Cortex of kidney (tissue), 1 donor: ENCODE measurements at places on chromosomes 4 and X.

- DNase-seq = no peak
These were observed 670 bp downstream of the PAPSS1 start for GRCh38 chr4:107719207-107719921.

GRCh38 chrX:132369617-132370326 is 119.1 kb downstream of the MBNL3 start:
- DNase-seq = no peak

DNA sequence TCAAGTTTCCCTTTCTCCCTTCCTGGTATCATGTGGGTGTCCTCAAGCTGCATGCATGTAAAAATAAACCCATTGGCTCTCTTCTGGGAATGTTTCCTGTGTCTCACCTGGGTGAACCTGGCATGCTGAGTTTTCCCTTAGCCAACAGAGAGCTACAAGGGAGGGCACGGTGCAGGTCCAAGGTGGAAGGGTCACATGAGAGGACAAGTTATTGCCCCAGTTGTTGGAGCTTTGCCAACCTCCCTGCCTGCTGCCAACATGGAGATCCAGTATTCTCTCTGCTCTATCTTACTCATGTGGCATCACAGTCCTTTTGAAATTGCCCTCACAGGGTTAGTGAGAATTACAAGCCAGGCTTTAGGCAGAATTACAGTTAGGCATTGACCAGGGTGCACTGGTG is 196.1 kb upstream of the GYPA start:
- no peak for DNase-seq

- DNase-seq = no peak
These were observed 11.8 kb upstream of the KLHL8 start for GRCh38 chr4:87232216-87232615.

- DNase-seq = no peak
These were observed 433.7 kb upstream of the AMOT start for GRCh38 chrX:113274345-113274744.

- DNase-seq = no peak
These were observed 53.9 kb downstream of the NBDY start for GRCh38 chrX:56782791-56783449.

- no peak for DNase-seq
These were observed 97.9 kb downstream of the NR3C2 start for GRCh38 chr4:148344352-148344751.

GRCh38 chr4:73661646-73662119 is 41.4 kb upstream of the RASSF6 start:
- DNase-seq = no peak

DNA sequence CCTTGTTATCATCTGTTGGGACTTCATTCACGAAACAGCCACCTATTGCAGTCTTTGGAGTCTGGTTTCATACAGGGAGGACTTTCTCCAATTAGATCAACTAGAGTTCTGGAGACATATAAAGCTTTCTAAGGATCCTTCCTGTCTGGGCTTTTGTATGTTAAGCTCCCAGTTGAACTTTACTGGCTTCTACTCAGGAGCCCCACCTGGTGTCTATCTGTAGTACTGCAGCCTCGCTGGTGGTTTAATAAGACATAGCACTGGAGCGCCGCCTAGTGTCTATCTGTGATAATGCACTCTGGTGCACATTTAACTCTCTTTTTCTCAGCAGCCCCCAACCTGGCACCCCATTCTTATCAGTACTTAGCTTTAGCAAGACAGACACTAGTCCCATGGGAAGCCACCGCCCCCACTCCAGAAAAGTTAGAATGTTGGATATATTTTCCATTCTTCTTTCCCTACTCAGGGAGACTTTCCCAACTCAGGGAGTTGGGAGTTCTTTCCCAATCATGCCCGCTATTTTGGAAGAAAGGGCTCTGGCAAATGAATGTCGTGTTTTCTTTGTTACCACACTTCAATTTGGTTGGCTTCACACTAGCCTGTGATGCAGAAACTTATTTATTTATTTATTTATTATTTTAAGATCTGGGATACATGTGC is 36.9 kb upstream of the SYTL4 start:
- no peak for DNase-seq

DNA sequence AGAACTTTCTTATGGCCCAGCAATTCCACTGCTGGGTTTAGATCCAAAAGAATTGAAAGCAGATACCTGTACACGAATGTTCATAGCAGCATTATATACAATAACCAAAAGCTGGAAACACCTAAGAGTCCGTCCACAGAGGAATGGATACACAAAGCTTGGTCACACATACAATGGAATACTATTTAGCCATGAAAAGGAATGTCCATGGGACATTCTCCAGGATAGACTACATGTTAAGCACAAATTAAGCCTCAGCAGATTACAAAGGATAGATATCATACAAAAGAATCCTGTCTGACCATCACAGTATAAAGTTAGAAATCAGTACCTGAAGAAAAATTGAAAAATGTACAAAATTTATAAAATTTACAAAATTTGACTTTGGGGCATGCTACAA is 12.7 kb upstream of the MAEA start:
- DNase-seq = no peak

DNA sequence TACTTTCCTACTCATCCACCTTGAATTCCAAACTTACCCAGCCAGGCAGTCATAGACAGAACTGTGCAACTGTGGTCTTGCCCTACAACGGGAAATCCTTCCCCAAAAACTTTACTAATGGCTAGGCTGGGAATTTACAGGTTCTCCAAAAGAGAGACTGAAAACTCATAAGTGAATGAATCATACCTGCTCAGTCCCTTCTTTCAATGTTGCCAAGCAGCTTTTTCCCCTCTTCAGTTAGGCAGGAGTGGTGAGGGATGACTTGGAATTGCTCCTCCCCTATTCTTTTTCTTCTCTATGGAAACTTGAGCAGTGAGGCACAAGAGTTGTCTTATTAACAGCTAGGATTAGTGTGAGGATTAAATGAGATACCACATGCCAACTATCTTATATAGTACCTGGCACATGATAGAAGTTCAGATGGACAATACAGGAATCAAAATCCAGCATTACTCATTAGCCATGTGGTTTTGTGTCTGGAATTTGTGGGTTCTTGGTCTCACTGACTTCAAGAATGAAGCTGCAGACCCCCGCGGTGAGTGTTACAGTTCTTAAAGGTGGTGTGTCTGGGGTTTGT is 105.9 kb downstream of the TEX13A start:
- DNase-seq = no peak

DNA sequence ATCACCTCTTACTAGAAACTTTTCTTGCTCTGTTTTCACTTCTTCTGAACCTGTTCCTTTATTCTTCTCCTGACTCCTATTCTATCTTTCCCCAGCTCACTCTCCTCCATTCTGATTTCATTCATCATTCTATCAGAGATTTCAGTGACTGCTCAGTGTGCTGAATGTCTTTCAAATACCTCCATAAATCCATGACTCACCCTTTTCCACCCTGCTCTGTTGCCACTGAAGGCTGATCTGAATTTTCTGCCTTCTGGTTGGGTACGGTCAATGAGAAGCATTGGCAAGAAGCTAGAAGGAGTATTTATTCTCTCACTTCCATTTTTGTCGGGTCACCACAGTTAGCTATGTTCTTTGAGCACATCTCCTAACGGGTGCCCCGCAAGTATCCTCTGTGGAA is 265.9 kb downstream of the CBLL2 start:
- no peak for DNase-seq

- no peak for DNase-seq
These were observed 30.4 kb downstream of the ARHGEF6 start for GRCh38 chrX:136750364-136750763.

- DNase-seq = no peak
These were observed 16.6 kb downstream of the ENPEP start for GRCh38 chr4:110492522-110492921.
